H7 (cell line): ENCODE measurements at places on chromosomes 2 and 18.

DNA sequence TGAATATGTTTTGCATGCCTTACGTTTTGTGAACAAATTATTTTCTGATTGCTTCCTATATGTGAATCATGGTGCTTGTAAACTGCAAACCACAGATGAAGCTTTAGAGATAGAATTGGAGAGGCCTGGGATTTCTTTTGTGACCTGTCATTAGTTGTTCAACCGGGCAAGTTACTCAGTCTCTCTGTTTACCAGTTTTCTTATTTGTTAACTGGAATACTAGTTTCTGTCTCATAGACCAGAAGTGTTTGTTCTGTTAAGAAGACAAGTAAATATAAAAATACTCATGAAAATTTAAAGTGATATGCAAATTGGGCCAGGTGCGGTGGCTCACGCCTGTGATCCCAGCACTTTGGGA is 27.3 kb downstream of the DGKD start:
- no peak for DNase-seq

DNA sequence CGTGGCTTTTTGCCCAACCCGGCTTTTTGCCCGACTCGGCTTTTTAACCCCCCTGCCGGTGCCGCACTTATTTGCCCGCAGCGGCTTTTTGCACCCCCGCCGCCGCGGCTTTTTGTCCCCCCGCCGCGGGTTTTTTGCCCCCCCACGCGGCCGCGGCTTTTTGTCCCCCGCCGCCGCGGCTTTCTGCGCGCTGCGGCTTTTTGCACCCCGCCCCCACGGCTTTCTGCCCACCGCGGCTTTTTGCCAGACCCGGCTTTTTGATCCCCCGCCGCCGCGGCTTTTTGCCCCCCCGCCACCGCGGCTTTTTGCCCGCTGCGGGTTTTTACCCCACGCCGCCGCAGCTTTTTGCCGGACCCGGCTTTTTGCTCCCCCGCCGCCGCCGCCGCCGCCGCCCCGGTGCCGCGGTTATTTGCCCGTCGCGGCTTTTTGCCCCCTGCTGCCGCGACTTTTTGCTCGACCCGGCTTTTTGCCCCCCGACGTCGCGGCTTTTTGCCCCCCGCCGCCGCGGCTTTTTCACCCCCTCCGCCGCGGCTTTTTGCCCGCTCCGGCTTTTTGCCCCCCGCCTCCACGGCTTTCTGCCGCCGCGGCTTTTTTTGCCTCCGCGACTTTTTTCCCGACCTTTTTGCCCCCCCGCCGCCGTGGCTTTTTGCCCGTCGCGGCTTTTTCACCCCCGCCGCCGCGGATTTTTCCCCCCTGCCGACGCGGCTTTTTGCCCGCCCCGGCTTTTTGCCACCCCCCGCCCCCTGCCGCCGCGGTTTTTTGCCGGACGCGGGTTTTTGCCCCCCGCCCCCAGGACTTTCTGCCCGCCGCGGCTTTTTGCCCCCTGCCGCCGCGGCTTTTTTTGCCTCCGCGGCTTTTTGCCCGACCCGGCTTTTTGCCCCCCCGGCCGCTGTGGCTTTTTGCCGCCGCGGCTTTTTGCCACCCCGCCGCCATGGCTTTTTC is 2786.5 kb downstream of the RPIA start:
- DNase-seq = peak; percentile 74

DNA sequence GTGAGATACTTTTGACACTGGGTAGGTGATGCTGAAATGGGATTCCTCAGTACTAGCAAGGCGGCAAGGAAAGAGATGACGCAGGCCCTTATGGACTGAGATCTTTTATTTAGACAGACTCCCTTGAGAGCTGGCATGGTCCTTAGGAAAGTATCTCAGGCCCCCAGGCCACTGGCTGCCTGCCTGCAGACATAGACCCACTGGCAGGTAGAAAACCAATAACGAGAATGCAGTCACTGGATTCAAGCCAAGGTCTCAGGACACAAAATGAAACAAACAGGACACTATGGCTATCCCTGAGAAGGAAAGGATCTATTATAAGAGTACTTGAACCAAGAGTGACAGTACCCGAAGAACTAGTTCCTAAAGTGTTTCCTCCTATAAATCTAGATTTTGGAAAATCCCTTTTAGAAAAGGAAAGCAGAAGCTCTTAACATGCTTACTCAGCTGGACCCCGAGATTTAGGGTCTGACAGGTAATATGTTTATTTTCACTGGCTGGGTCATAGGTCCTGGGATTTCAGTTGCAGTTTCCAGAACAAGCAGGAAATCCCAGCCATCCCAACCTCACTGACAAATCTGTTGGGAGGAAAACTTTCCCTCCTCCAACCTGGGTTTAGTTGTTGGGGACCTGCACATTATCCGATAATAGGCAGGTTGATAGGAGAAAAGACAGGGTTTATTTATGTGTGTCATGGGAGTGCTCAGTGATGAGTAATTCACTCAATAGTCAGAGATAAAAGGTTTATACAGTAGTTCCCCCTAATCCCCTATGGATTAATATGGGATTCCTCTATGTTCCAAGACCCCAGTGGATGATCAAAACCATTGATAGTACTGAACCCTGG is 44.5 kb downstream of the COMMD1 start:
- no peak for DNase-seq

GRCh38 chr2:240151477-240152031 is 11.1 kb upstream of the OTOS start:
- no peak for DNase-seq

DNA sequence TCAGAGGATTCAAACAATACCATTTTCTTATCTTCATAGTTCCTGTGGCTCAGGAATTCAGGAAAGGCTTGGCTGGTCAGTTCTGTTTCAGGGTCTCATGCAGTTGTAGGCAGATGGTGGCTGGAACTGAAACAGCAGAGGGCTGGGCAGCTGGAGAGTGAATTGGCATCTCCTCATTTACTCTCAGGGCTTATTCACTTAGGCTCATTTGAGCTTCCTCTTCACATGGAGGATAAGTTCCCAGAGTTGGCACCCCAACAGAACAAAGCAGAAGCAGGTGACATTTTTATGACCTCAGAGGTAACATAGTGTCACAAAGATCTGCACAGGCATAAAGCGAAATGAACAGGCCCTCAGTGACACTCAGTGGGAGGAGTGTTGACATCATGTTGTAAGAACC is 66.1 kb downstream of the RBBP8 start:
- DNase-seq = no peak

DNA sequence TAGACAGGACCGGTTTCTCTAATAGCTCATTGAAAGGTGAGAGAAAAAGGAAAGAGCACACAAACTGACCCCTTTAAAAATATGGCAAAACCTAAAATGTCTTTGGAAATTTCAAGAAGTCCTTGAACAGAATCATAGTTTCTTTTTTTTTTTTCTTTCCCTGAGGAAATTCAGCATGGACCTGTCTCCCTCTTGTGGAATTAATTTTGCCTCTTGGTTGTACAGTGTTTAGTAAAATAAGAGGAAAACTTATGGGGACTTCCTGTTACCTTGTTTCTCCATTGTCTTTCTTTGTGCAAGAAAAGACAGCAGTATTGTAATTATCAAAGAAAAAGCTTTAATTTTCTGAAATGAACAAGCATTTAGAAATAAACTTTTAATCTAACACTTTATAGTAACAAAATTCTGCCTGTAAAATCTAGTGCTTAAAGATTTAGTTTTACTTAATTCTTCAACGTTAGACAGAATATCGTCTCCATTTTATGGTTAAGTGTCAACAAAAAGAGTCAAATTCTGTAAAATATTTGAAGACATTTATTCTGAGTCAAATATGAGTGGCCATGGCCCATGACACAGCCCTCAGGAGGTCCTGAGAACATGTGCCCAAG is 176.3 kb upstream of the NABP1 start:
- DNase-seq = no peak

DNA sequence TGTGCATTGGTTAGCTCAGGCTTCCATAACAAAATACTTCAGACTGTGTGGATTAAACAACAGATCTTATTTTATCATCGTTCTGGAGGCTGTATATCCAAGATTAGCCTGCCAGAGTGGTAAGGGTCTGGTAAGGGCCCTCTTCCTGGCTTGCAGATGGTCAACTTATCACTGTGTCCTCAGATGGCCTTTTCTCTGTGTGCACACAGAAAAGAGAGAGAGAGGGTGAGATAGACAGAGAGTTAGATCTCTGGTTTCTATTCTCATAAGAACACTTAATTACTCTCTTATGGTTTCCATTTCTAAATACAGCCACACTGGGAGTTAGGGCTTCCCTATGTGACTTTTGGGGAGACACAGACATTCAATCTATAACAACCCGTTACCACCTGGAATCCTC is 1003.5 kb downstream of the TSN start:
- no peak for DNase-seq
